ENCODE measurements at places on chromosomes 2 and 18. TPM values are rescaled to one million over a fixed set of nuclear protein-coding genes. Genes with fewer than 3 reads are reported as not detected.

DNA sequence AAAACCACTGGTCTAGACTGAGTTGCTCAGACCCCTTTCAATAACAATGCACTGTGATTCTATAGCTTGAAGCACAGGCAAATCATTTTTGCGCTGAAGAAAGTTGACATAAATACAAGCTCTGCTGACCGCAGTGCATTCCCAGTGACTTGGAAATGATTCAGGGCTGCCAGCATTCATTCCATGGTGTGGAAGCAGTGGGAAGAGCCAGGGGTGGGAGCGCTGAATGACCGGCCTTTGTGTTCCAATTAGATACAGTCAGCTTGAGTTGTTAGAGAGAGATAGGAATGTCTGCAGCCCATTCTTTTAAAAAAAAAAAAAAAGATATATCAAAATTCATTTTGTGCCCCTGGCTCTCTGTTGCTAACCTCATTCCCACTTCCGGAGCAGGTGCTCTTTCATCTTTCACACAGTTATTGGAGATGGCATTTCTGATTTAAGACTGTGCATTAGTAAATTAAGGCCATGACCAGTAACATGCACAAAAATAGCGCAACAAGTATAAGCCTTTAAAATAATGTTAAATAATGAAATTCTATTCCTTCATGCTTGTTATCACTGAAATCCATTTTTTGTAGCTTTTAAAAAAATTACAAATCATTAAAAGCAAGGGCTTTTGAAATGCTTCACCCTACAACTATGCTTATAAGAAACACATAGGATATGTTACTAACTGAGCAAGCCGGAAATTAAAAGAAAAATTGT lies 59.4 kb upstream of the CTLA4 start:
- H3K27ac ChIP-seq: no peak overlapping the region
- no peak overlapping the region for H3K4me3 ChIP-seq
- H3K4me1 ChIP-seq: peaks cover 16% of the 10 kb centered on the region
- no peak for DNase-seq
- H3K36me3 ChIP-seq: no peaks in the 10 kb centered on the region
- H3K27me3 ChIP-seq: no peaks in the 10 kb centered on the region

DNA sequence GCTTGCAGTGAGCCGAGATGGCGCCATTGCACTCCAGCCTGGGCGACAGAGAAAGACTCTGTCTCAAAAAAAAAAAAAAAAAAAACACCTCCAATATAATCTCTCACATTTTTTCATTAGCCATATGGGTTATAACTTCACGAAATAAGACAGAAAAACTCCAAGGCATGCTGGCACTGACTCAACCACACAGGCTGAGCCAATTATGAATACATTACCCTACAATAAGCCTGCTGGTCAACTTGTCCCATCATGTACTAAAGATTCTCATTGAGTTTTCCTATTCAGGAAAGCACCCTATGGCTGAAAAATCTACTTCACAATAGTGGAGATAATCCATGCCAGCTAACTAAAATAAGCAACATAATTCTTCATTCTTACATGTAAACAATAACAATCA lies 12.8 kb upstream of the MAP3K20 start:
- DNase-seq: no peak
- H3K4me1 ChIP-seq: peaks cover 13% of the 10 kb centered on the region
- no peaks in the 10 kb centered on the region for H3K27me3 ChIP-seq
- H3K4me3 ChIP-seq: no peak overlapping the region
- H3K36me3 ChIP-seq: no peaks in the 10 kb centered on the region

- peak; percentile 73 for DNase-seq
- no peak overlapping the region for H3K27ac ChIP-seq
- peaks cover 8% of the 10 kb centered on the region for H3K4me1 ChIP-seq
- no peaks in the 10 kb centered on the region for H3K36me3 ChIP-seq
Observed at GRCh38 chr2:241036397-241036963, 38.1 kb downstream of the SNED1 start.

- H3K27ac ChIP-seq: peak overlapping the region; percentile 77
- no peaks in the 10 kb centered on the region for H3K36me3 ChIP-seq
- H3K4me3 ChIP-seq: no peak overlapping the region
- no peaks in the 10 kb centered on the region for H3K27me3 ChIP-seq
Observed at GRCh38 chr18:48003426-48004349, 73.2 kb upstream of the SMAD2 start.

NPPC gene
- not detected for total RNA-seq

- no peak overlapping the region for H3K4me3 ChIP-seq
- H3K27me3 ChIP-seq: no peaks in the 10 kb centered on the region
- no peaks in the 10 kb centered on the region for H3K4me1 ChIP-seq
- no peak for DNase-seq
- H3K36me3 ChIP-seq: no peaks in the 10 kb centered on the region
Observed at GRCh38 chr2:10920764-10921388, 9.1 kb downstream of the KCNF1 start.

- peaks cover 4% of the 10 kb centered on the region for H3K27me3 ChIP-seq
- no peak for DNase-seq
- no peaks in the 10 kb centered on the region for H3K36me3 ChIP-seq
- H3K4me1 ChIP-seq: no peaks in the 10 kb centered on the region
- no peak overlapping the region for H3K4me3 ChIP-seq
Observed at GRCh38 chr2:68673631-68674030, 30.3 kb downstream of the PROKR1 start.

DNA sequence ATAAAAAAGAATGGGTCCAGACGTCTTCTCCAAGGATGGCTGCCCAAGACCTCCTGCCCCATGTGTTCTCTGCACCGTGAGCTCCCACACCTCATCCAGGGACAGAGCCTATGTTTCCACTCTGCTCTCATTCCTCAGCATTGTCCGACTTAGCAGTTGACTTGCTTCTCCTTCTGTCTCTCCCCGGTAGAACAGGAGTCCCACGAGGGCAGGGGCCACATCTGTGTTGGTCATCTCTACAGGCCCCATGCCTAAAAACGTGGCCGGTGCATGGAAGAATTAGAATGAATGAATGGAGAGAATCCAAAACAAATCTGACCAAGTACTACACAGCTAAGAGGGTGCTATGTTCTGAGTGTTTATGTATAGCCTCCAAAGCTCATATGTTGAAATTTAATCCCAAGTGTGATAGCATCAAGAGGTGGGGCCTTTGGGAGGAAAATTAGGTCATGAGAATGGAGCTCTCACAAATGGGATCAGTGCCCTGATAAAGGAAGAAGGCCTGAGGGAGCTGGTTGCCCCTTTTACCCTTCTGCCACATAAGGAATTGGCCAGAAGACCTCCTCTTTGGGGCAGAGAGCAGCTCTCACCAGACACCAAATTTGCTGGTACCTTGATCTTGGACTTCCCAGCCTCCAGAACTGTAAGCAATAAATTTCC lies 55.9 kb downstream of the FAM178B start:
- no peaks in the 10 kb centered on the region for H3K36me3 ChIP-seq
- H3K4me1 ChIP-seq: peaks cover 11% of the 10 kb centered on the region
- no peak for DNase-seq
- no peak overlapping the region for H3K27ac ChIP-seq
- no peak overlapping the region for H3K4me3 ChIP-seq

DNA sequence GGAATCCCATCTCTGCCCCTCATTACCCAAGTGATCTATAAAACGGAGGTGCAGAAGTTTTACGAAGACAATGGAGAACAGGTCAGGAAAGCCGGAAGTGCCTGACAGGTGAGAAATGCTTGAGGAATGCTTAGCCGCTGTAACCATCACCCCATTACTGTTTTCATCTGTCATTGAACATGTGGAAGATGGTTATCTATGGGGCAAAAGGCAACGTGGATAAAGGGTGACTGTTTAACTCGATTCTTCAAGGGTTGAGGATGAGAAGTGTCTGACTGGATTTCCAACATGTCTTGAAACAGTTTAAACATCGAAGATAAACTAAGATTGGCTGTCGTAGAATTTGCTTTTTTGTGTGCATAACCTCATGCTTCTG lies 17.3 kb downstream of the HK2 start:
- H3K27ac ChIP-seq: peak overlapping the region; percentile 83
- no peaks in the 10 kb centered on the region for H3K27me3 ChIP-seq
- peaks cover 82% of the 10 kb centered on the region for H3K4me1 ChIP-seq
- H3K36me3 ChIP-seq: peaks cover 15% of the 10 kb centered on the region

DNA sequence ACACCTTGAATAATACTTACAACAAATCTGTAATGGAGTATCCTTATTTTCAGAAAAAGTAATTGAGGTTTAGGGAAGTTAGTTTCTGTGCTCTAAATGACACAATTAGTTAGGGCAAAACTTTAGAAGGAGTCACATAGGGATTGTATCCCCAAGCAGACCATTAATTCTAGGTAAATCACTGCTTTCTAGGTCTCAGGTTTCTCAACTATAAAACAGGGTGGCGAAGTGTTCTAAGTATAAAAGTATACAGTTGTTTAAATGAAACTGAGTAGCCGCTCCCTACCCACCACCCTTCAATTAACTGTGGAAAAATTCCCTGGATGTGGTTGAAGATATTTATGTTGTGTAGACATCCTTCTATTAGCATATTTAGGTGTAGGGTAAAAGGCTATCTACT lies 19.9 kb upstream of the TMEM178A start:
- no peak overlapping the region for H3K27ac ChIP-seq
- no peak overlapping the region for H3K4me3 ChIP-seq
- no peak for DNase-seq
- H3K27me3 ChIP-seq: no peaks in the 10 kb centered on the region

GRCh38 chr2:101998896-101999789 lies 7.4 kb downstream of the IL1R2 start:
- H3K27me3 ChIP-seq: no peaks in the 10 kb centered on the region
- H3K27ac ChIP-seq: peak overlapping the region; percentile 86
- no peaks in the 10 kb centered on the region for H3K36me3 ChIP-seq
- peak; percentile 82 for DNase-seq
- H3K4me3 ChIP-seq: no peak overlapping the region
